ENCODE measurements at places on chromosomes 12 and 14.

DNA sequence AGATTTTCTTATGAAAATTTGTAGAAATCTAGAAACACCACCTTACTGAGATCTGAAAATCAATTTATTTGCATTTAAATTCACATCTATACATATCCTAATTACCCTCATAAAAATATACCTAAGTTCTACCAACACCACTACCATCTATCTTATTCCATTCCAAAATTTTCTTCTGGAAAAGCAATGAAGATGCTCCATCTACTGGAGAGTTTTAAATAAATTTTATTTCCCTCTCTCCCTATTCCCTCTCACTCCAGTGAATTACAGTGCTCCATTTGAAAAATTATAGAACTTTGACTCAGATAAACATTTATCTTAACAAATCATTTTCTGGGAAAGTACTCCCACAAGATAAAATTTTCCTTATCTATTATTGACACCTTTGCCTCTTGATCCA lies 2.3 kb upstream of the C14orf39 start:
- no peak for DNase-seq

GRCh38 chr14:55893705-55894104 lies 224.5 kb upstream of the PELI2 start:
- DNase-seq = no peak

DNA sequence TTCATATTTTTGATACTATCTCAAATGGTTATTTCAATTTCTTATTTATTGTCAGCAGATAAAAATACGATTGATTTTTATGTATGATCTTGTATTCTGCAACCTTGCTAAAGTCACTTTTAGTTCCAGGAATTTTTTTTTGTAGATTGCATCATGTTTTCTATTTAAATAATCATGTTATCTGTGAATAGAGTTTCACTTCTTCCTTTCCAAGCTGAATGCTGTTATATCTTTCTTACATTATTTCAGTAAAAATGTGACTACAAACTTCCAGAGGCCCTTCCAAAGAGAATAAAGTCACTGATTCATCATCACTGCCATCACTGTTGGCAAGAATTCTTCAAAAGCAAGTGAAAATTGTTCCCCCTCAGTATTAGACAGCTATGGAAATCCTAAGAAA lies 104.7 kb upstream of the RAP1B start:
- no peak for DNase-seq

DNA sequence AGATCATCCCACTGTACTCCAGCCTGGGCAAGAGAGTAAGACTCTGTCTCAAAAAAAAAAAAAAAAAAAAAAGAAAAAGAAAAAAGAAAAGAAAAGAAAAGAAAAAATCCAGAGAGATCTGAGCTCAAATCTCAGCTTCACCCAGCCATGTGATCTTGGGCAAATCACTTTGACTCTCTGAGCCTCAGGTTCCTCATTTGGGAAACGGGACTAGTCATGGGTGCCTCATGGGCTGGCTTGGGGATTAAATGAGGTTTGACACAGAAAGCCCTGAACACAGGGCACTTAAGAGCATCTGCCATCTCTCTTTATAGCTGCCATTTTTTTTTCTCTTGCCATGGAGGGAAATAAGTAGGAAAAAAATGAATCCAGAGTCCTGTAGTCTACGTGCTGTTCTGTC lies 86.2 kb upstream of the MYL2 start:
- no peak for DNase-seq

DNA sequence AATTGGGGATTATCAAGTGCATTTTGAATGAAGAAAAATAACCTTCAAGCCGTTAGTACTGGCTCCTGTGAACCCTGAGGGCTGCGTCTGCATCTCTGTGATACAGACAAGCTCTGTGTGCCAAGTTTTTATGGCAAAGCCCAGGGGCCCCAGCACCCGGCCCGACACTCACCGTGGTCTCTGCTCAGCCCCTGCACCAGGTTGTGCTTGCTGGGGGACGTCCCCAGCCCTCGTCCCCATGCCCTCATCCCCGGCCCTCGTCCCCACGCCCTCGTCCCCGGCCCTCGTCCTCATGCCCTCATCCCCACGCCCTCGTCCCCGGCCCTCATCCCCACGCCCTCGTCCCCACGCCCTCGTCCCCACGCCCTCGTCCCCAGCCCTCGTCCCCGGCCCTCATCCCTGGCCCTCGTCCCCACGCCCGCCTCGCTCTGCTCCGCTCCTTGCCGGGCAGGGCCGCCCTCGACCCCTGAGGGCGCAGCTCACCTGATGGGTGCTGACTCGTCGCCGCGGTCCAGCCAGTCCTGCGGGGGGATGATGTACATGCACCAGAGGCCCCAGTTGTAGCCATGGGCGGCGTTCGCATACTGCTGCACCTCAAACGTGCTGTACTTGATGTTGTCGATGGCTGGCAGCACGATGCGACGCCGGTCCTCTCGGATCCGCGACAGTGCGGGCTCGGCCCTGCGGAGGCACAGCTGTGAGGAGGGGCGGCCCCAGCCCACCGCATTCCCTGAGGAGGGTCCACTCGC lies 72.0 kb downstream of the GALNT9 start:
- DNase-seq = no peak

DNA sequence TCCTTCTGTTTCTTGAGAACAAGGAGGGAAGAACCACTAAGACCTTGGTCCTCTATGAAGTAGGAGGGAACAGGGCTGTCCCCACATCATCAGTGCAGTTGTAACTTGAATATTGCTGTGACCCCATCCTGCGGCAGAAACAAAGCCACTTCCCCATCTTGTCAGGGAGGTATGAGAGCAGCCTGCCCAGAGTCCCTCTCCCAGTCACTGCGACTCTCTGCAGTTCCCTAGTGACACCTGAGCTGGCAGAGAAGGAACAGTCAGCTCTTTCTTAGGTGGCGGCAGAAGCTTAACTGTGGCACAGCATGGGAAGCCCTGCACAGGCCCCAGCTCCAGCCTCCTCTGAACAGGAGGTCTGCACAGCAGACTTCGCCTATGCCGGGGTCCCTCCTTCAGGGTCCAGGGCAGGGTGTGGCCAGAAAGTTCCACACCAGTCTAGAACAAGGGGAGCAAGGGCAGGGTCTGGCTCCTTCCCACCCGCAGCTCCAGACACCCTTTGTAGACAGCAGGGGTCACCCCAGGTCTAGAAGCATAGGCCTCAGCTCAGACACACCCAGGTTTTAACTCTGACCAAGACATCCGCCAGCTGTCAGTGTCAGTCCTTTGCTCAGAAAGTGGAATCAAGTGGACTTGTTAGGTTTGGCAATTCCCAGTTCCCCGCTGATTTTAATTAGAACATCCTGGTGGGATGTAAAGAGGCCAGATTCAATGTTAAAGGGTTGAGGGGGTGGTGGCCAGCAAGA lies 36.8 kb downstream of the DEGS2 start:
- no peak for DNase-seq

GRCh38 chr12:129423041-129423580 lies 480.7 kb downstream of the TMEM132D start:
- DNase-seq = no peak

DNA sequence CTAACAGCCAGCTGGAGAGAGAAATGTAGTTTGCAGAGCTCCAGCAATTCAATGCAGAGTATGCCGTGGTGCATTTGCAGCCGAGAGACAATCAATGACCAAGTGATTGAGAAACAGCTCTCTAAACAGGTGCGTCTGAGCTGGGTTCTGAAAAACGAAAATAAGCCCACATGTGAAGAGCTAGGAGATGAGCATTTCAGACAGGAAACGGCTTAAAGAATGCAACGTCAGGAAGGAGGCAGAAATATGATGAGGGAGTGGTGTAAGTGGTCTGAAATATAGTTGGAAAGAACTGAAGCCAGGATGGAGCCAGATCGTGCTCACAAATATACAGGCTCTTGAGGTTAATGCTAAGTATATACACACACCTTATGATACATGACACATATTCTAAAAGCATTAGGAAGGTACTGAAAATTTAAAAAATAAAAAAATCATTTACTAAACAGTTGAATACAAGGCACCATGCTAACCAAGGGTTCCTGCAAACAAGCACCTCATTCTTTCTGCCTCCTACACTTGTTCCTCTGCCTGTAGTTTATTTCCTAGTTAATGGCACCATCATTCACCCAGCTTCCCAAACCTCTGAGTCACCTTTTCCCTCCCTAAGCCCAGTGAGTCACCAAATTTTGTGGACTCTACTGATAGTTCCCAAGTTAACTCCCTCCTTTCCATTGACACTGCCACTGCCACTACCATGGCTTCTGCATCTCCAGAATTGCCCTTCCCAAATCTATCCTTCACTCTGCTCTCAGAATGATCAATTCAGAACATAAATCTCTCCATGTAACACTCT lies 2.3 kb upstream of the GARIN2 start:
- DNase-seq = no peak

- no peak for DNase-seq
Measured at GRCh38 chr14:75461303-75461702, 33.5 kb downstream of the JDP2 start.

- DNase-seq = no peak
Measured at GRCh38 chr12:24928131-24928530, 20.8 kb downstream of the BCAT1 start.

GRCh38 chr14:35138585-35138984 lies 16.2 kb downstream of the PRORP start:
- no peak for DNase-seq

- no peak for DNase-seq
Measured at GRCh38 chr12:42568952-42569915, 20.3 kb downstream of the PRICKLE1 start.

GRCh38 chr12:114476159-114476558 lies 70.2 kb upstream of the TBX5 start:
- no peak for DNase-seq

GRCh38 chr12:43291516-43291915 lies 260.5 kb downstream of the ADAMTS20 start:
- no peak for DNase-seq

DNA sequence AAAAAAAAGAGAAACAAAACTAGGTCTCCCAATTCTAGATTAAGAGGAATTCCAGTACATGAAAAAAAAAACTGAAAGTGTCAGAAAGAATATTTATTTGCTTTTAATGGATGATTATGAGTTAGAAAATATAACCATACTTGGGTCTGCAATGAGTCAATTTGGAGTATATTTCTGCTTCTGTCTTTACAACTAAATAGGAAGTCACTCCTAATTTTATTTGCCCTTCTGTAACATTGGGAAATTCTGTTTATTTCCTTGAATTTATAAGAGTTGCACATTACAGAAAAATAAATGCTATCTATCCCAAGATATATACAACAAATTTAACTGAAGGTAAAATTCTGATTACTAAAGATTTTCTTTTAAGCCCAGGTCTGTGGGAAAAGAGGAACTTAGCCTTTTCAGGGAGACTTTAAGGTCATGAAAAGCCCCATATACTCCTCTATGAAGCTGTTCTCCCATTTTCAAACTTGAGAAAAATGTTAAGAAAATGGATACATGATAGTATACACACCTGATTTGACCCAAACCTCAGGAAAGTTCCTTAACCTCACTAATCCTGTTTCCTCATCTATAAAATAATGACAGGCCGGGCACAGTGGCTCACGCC lies 7.2 kb downstream of the SINHCAF start:
- no peak for DNase-seq

DNA sequence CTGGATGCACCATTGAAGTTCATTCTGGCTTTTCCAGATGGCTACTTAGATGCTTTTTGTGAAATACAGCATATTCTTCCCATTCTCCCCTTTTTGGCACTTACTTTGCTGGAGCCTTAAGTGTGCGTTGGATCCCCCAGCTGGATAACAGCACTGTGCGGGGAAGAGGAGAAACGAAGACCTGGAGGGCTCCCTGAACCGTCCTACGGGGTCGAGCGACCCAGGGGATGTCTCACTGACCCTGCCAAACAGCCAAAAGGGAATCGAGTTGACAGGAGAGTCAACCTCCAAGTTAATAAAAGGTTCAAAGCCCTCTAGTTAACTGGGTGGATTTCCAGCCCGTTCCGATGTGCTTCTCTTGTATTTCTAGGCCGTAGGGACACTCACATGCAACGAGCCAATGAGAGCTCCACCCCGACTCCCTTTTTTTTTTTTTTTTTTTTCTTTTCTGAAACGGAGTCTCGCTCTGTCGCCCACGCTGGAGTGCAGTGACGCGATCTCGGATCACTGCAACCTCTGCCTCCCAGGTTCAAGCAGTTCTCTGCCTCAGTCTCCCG lies 1.0 kb upstream of the CAMKK2 start:
- no peak for DNase-seq

DNA sequence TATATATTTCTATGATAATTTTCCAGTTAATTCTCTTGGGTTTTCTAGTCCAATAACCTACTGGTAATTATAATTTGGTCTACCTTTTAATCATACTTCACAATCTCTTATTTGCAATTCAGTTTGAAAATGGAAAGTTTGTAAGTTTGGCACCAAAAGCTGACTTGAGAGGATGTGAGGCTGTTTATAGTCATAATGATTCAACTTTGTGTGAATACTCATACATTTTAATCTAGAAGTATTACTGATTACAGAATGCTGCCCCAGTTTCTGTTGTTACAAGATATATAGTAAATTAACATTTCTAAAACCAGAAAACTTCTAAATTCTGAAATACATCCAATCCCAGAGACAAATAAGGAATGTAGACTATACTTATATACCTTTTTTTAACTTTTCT lies 158.2 kb downstream of the SLC38A4 start:
- no peak for DNase-seq

- DNase-seq = no peak
Measured at GRCh38 chr12:50132505-50133135, 20.6 kb downstream of the COX14 start.

- peak; percentile 46 for DNase-seq
Measured at GRCh38 chr12:88579601-88580050, 645 bp downstream of the KITLG start.

GRCh38 chr12:115225845-115226244 lies 541.9 kb upstream of the TBX3 start:
- DNase-seq = no peak

DNA sequence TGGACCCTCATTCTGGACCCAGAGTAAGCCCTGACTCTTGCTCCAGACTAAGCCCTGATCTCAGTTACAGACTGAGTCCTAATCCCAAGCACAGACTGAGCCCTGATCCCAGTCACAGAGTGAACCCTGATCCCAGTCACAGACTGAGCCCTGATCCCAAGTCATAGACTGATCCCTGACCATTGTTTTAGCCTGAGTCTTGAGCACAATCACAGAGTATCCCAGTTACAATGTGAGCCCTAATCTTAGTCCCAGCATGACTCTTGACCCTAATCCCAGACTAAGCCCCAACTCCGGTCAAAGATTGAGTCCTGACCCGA lies 240.6 kb downstream of the RBM19 start:
- no peak for DNase-seq

- no peak for DNase-seq
Measured at GRCh38 chr12:108643941-108644810, 10.5 kb upstream of the SELPLG start.

DNA sequence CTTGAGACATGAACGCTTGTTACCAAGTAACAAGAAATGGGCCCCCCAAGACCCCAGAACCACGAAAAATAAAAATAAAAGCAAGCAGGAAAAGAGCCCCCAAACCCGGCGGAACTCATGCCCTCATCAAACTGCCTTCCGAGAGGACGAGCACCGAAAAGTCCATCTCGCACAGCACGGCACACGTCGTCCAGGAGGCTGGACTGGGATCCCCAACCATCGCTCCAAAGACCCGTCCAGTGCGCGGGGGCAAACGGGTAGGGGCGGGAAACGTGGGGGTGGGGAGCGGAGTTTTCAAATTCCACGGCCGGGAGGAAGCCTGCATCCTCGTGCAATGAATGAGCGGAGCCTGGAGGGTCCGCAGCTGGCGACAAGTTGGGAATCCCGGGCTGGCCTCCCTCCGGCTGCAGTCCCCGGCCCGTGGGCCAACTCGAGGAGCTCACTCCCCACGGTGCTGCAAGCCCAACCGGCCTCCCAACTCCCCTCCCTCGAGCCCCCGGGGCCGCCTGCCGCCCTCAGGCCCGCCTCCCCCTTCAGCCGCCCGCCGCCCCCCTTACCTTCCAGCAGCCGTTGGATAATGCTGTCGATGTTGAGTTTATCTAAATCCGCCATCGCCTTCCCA lies 484 bp downstream of the PPP1CC start:
- DNase-seq = no peak
